Gastroesophageal sphincter (tissue), 4 donors: ENCODE measurements at places on chromosomes 5 and 9.

- no peak for ATAC-seq
Observed at GRCh38 chr5:111411301-111411700, 101.0 kb downstream of the STARD4 start.

DNA sequence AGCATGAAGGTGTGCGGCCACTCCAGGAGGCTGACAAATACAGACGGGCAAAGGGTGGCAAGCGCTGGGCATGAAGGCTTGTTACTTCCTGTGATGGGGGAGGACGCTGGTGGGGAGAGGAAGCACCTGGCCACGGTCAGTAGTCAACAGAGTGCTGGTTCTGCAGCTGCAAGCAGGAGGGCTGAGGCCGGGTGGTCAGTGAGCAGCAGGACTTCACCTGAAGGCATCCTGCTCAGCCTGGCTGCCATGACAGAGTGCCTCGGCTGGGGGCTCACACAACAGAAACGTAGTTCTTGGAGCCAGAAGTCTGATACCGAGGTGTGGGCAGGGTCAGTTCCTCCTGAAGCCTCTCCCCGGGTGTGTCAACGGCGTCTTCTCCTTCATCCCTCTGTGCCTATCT is 118.6 kb upstream of the IRX4 start:
- ATAC-seq = no peak

DNA sequence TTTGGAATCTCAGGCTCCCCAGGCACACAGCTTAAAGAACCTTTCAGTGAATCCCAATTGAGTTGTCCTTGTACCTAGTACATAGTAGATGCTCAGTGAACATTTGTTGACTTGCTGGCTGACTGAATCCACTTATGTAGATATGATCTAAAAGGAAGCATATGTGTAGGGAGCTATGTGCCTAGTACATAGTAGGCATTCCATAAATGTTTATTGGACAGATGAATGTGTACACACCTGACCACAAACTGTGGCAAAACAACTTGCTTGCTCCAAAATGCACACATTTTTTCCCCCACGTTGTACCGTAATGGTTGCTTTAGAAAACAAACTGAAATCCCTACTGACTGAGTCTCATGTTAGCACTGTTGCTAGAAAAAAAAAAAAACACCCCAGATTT is 80.2 kb upstream of the IL12B start:
- ATAC-seq = no peak

DNA sequence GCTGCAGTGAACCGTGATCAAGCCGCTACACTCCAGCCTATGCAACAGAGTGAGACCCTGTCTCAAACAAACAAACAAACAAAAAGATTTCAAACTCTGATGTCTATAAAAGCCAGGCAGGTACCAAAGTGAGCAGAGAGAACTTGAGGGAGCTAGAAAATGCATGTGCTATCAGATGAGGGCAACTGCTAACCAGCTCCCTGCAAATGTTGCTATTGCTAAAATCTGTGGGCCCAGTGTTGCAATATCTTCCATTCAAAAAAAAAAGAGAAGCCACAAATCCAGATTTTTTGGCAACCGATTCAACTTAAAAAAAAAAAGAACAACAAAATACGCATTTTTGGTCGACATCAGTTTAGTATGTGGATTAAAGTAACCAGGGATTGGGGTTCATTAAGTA is 5.5 kb downstream of the UBE2D2 start:
- ATAC-seq = no peak

DNA sequence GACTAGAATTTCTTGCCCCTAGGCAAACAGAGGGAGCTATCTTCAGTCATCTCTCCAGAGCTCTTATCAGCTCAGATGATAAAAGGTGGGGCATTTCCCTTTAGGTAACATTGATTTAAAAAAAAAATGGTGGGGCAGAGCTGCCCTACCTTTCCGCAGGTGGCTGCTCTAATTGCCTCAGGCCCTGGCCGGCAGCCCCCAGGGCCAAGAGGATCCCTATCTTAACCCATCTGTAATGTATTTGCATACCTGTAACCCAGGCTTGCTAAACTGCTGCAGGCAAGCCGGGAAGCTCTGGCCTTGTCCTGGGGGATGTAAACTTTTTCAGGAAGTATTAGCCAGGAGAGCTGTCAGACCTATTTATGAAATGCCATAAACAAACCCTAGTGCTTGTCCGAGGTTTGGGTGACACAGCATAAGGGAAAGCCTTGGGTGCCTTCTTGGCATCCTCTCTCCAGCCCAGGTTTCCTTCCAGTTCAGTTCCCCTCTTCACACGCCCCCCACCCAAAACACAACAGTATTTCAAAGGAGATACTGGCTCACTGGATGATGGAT is 20.9 kb upstream of the ZSWIM6 start:
- no peak for ATAC-seq

GRCh38 chr9:100083448-100084127 is 15.2 kb downstream of the ERP44 start:
- no peak for ATAC-seq

- peak; percentile 50 for ATAC-seq
Observed at GRCh38 chr5:170225326-170226128, 7.3 kb upstream of the C5orf58 start.

- no peak for ATAC-seq
Observed at GRCh38 chr5:80054682-80055081, 19.5 kb downstream of the THBS4 start.

GRCh38 chr5:31651241-31651640 is 12.3 kb downstream of the PDZD2 start:
- no peak for ATAC-seq

GRCh38 chr5:135395866-135396265 is 3.2 kb downstream of the MACROH2A1 start:
- no peak for ATAC-seq

- ATAC-seq = peak; percentile 40
Observed at GRCh38 chr5:115551415-115551814, 6.8 kb upstream of the FEM1C start.

DNA sequence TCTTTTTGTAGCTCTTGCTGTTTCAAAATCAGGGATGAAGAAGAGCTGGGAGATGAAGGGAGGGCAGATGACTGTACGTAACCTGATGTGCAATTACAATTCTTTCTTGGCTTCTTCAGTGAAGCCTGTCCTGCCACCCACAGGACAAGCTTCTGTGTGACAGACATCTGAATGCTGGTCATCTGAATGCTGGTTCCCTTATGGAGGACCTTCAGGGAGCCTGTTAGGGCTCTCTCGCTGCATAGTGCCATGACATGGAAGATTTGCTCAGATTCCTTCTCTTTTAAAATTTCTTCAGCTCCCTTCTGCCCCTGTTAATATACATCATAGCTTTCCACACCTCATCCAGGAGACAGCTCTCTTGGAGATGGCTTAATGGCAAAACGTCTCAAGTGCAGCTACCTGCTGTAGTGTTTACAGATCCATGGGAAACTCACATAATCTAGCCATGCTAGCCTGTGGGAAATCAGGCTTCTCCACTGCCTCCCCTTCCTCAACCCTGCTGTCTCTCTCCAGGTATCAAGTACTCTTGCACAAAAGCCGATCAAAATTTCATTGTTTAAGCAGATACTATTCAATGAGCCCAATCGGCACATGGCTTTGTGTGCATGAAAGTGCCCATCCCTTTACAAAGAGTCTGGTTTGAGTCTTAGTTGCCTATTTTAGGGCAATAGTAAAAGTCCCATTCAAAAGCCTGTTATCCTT is 134.6 kb downstream of the RAB3C start:
- ATAC-seq = no peak

DNA sequence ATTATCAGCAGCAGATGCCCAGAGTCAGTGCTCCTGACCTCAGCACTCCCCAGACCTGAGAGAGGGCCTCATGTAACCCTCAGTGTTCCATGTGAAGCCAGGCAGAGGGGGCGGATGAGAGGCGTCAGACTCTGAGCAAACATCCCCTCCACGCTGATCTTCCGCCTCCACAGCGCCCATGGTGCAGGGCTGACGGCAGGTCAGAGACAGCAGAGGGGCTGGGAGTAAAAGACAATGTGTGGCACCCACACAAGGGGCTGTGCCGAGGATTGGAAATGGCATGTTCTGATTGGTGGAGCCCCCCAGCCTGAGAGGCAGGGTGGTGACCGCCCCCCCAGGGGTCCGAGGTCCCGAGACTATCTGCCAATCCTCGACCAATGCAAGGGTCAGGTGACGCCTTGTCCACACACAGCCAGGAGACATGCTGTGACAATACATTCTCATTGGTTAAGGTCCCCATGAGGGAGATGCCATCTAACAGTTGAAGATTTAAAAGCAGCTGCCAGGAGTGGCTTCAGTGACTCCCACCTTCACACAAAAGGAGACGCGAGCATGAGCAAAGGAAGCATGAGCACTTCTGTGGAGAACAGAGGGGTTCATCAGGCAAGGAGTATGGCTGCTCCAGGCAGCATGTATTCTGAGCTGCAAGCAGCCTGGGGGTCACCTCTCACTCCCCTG is 19.3 kb upstream of the SLC25A51 start:
- no peak for ATAC-seq

- no peak for ATAC-seq
Observed at GRCh38 chr5:57626703-57627102, 144.1 kb upstream of the ACTBL2 start.

DNA sequence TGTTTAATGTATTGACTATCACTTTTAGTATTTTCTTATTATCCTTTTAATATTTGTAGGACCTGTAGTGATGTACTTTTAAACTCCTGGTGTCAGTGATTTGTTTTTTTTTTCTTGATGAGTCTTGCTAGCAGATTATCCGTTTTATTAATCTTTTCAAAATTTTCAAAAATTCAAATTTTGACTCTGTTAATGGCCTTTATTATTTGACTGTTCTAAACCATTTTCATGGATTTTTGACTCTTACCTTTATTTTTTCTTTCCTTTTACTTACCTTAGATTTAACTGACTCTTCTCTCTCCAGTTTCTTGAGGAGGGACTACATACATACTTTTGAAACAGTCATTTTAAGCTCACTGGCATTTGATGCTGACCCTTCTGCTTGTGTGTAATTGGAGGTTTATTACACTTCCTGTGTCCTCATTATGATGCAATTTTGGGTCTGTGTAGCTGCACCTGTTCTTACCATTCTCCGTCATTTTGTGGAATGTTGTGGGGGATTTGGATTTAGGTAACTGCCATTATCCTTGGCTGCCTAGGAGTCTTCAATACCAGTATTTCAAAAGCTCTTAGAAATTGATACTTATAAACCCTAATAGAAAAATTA is 32.0 kb upstream of the EXOC3 start:
- ATAC-seq = no peak

DNA sequence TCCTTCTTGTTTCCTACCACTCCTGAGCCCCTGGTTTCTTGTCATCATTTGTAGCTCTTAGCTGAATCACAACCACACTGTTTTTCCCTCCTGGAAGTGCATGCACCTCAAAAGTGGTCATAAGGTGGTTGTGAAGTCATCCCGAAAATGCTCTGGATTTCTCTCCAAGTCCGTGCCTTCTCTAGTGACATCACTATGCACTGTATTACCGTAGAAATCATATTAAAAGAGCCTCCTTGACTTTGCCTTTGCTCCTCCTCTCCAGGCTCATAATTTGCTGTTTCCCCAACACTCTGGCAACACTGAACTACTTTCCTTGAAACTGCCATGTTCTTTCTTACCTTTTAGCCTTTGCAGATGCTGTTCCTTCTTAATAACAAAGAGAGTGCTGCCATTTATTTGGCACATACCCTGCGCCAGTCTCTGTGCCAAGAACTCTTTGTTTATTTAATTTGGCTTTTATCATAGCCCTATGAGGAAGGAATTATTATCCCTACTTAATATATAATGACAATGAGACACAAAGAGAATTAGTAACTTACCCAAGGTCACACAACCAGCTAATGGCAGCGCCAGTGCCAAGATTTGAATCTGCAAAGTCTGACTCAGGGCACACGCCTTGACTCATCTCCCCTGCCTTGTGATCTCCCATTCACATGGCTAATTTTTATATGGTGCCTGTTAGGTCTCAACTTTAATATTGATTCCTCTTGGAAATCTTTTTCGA is 115.4 kb downstream of the KIF4B start:
- ATAC-seq = no peak

- peak; percentile 57 for ATAC-seq
Observed at GRCh38 chr9:93058355-93059010, at the start of gene SUSD3. SUSD3 (plus strand) TSS chr9:93058701; CDS start chr9:93058743, 42 bp downstream.

DNA sequence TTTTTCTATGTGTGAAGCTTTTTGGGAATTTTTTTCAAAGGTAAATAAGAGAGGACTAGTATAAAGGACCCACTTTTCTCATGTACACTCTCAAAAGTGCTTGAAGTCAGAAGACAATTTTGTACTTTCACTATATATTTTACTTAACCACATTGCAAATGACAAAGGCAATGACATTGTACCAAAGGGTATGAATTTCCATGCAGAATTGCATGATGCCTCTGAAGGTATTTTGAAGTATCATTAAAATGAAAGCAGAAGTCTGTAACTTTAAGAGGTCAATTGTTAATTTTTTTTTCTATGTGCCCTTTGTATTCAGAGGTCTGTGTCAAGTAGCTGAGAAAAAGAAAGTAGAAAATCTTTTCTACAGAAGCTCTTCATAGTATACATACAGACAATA is 84.7 kb downstream of the ST8SIA4 start:
- no peak for ATAC-seq

DNA sequence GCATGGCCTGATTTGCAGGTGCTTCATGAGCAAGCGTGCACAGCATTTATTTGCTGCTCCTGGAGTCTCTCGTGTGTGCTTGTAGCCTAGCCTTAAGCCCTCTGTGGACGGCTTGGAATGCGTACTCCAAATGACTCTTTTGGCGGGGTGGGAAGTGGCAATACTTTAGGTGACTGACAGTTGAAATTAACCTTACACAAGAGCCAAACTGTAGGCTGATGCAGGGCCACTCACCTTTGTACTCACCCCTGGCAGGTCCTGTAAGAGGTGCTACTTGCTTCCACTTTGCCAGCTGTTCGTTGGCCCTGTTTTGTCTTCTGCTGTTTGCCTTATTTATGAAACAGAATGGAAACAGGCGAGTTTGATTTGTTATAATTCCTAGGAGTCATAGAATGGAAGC is 22.9 kb downstream of the TENT4A start:
- ATAC-seq = no peak

DNA sequence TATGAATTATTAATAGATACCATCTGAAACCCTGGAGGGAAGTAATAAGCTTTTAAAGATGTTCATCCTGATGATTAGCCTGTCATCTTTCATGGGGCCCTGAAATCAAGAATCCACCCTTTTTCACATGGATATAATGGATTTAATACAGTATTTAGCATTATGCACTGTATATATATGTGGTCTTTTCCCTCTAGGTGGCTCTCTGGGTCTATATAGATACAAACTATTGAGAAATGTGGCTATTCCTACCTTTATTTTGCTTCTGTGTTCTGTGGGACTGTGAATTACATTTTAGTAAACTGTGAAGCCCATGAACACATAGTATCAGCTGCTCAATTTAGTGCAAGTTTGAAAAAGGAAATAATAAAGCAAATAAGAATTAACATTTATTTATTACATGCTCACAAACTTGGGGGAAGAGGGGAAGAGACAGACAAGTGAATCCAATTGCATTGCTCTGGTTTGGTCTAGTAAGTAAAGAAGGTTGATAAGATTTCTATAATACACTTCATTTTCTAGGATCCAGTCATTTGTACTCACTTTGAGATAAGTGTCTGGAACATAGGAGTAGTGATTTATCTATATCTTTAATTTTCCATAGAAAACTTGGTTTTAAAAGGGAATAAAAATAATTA is 112.2 kb downstream of the SCAMP1 start:
- ATAC-seq = no peak
